ENCODE measurements at places on chromosomes 12 and 14.

GRCh38 chr14:52304248-52304904 lies 9.7 kb upstream of the PTGER2 start:
- no peak for DNase-seq

DNA sequence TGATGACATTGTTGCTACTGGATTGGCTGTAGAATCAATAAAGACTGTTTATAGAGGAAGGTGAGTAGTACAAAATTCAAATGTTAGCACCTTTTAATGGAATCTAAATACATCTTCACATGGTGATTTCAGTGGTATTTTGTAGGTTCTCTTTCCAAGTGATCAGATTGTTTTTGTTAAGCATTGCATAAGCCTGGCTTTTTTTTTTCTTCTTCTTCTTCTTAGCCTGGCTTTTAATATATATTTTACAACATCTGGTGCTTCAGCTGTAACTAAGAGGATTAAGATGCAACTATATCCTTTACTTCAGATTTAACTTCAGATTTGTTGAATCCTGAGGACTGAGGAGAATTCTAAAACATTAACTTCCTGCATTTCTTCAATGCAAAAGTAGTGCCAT lies 57.3 kb upstream of the ATF1 start:
- no peak for DNase-seq

- DNase-seq = no peak
These were observed 52.0 kb downstream of the RASSF9 start for GRCh38 chr12:85784096-85784720.

DNA sequence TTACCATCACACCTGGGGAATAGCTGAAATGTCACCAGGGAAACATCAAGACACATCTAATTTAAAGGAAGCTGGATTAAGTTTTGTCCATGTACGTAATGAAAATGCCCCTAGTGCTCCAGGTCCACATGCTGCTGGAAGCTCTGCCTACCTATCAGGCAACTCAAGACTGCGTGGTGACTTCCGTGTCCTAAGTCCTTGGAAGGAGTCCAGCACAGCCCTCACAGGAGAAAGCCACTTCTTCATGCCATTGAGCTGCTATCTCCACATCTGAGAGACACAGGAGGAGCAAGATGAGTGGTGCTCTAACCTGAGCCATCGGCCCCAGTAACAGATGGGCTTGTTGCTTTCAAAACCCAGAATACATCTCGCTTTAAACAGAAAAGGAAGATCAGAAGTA lies 316.4 kb downstream of the DPF3 start:
- no peak for DNase-seq

DNA sequence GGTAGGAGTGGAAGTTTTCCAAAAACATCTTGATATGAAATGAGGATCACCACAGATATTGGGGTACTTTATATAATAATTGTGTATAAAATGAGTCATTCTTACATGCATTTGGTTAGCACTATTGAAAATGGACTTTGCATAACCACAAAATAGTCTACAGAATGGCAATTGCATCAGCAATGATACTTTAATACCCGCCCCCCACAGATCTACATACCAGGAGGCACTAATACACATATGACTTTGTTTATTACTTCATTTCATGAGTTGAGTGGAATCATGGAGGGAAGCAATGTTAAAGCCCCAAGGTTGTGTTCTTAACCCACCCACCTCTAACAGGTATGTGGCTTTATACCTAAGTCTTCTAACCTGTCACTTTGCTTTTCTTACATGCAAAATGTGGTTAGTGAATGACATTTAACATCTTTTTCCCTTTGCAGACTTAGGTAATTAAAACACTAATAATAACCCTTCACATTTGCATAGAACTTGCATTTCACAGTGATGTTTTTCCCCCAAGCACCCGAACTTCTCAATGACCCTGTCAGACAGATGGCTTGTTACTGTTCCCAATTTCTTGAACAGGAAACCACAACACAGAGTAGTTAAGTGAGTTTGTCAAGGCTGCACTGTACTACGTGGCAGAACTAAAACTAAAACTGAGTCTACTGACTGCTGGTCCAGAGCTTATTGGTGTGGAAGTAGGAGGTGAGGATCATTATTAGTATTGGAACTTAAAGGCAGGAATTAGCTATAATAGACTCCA lies 101.9 kb downstream of the NPAS3 start:
- no peak for DNase-seq

DNA sequence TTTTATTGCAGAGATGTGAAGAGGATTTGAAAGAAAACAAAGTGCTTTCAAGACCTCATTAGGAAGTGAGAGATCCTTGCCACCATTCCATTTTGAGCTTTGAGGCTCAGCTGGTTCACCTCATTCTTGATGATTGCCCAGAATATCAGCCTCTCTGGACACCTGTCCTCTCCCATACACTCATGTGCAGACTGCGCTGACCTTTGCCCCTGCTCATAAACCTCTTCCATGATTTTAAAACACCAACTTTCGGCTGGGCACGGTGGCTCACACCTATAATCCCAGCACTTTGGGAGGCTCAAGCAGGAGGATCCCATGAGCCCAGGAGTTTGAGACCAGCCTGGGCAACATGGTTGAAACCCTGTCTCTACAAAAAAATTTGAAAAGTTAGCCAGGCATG lies 8.9 kb downstream of the COX14 start:
- no peak for DNase-seq

GRCh38 chr14:33996462-33996861 lies 45.6 kb upstream of the EGLN3 start:
- no peak for DNase-seq

DNA sequence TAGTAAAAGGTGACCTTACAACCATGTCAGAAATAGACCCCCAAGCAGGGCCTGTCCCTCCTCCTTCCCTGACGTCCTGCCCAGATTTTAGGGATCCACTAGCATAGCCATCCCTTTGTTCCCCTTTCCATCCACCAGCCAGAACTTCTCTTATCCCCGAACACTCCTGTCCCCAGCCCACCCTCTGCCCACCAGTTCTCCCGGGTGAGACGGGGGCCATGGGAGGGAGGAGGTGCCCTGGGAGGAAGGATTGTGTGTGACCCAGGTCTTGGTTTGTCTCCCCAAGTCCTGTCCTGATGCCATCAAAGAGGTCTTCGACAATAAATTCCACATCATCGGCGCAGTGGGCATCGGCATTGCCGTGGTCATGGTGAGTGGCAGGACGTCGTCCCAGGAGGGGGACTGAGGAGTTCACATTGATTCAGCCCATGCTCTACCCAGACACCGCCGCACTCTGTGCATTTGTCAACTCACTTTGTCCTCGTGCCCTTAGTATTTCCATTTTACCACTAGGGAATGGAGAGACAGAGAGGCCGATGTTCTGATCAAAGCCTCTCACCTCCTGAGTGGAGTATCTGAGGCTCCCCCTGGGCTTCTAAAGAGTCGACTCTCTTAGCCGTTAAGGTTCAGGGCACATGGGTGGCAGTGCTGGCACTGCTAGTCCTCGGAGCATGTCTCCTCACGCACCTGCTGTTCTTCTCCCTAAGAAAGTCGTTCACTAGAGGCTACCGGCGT lies 35.9 kb downstream of the CD9 start:
- no peak for DNase-seq

- DNase-seq = no peak
These were observed 77.7 kb upstream of the FRMD6 start for GRCh38 chr14:51574009-51574408.
